ENCODE measurements at places on chromosomes 1 and 21. TPM values are rescaled to one million over a fixed set of nuclear protein-coding genes. Genes with fewer than 3 reads are reported as not detected.

DNA sequence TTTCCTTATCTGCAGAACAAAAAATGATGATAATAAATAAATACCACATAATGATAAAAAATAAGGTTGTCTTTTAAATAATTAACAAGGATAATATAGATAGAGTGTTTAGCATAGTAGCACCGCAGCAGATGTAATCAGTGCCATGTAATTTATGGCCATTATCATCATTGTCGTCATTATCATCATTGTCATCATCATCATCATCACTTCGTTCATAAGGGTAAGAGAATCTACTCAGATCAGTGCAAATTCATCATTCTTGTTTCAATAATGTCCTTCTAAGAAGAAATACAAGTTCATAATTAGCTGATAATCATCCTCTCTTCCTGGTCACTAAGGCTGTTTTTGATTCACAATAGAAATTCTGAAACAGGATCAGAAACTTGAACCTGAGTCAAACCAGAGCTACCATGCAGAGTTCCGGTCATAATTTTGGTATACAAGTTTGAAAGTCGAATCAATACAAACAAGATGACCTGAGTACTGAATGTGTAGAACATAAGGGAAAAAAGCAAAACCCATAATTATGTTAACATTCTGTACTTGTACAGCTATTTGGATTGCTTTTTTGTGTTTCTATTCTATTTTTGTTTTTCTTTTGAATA is 172.0 kb downstream of the LRRC40 start:
- no peak for DNase-seq

DNA sequence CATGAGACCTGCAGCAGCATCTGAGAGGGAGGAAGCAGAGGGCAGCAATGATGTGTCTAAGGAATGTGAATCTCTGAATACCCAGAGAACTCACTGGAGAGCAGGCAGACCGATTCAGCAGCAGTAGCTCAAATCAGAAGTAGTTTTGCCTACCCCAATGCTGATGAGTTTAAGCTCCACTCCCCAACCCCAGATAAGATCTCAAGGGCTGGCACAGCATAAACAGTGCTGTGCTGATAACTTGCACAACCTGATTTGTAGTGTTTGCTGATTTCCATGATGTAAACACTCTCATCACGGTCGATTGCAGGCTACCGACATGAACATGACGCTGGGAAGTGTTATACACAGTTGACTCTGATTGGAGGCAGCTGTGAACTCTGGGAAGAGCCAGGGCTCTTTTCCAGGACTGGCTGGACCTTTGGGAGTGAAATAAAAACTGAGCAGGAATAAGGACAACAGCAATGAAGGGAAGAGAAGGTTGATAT is 11.2 kb upstream of the HMGCS2 start:
- no peak for DNase-seq

The PADI2 gene
- total RNA-seq, result 0.23 TPM

GRCh38 chr1:172277275-172277674 is 143.2 kb upstream of the C1orf105 start:
- DNase-seq, result no peak

DNA sequence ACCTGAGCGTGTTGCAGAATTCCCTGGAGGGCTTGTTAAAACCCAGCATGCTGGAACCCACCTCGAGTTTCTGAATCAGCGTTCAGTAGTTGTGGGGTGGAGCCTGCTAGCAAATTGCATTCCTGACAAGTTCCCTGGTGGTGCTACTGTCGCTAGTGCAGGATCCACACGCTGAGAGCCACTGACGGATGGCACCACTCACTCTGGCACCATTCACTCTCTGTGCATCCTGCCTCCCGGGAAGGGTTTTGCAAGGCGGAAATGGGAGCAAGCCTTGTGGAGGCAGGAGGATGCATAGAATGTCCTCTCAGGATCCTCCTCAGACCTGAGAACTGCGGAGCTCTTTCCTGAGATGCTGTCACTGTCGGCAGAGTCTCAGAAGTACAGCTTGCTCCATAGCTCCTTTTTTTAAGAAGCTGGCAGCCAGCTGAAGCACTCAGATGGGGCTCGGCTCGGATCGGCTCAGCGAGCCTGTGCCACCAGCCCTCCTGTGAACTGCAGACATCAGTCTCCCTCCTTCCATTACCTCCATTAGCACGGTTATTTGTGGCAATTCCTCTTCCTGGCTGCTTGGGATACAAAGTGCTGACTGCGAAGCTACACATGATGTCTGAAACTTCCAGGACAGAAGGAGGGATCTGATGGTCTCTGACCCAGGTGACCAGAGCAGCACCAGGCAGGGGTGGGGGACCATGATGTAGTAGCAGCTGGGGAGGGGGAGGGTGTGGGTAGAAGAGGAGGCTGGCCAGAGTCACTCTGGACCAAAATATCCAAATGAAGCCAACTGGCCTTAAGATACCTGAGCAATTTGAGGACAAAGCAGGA is 89.6 kb downstream of the C1orf94 start:
- no peak for DNase-seq

- DNase-seq, result peak; percentile 82
Measured at GRCh38 chr21:44454747-44455523, at the start of gene LRRC3. Gene LRRC3 (plus strand): TSS chr21:44455510. CDS start chr21:44456645, 1,135 bp downstream.

GRCh38 chr21:15455819-15456462 is 273.8 kb upstream of the USP25 start:
- DNase-seq, result no peak

- DNase-seq, result no peak
Measured at GRCh38 chr1:85025940-85026339, 22.4 kb downstream of the MCOLN3 start.

DNA sequence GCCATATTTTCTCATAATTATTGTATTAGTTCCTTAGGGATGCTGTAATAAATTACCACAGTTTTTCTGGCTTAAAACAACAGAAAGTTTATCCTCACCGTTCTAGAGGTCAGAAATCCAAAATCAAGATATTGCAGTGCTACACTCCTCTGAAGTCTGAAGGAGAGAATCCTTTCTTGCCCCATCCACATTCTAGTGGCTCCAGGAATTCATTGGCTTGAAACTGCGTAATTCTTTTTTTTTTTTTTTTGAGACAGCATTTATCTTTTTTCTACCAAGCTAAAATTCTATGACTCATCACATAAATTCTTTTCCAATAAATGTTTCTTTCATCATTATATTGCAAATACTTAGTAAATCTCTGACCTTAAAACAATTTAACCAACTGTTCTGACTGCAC is 451.0 kb upstream of the RGS18 start:
- no peak for DNase-seq

The LAX1 gene
- 23.9 TPM for total RNA-seq

The FCGR3A gene
- 0.31 TPM for total RNA-seq

The CLEC20A gene
- total RNA-seq, result not detected

GRCh38 chr1:50917138-50918137 is 42.6 kb downstream of the FAF1 start:
- no peak for DNase-seq

The TMIGD3 gene
- not detected for total RNA-seq

GRCh38 chr1:237394281-237394680 is 352.3 kb downstream of the RYR2 start:
- DNase-seq, result no peak

The CCDC30 gene
- total RNA-seq, result 3.9 TPM

The ACTL8 gene
- not detected for total RNA-seq

The LZIC gene
- total RNA-seq, result 19.7 TPM

The LMX1A gene
- not detected for total RNA-seq

The CCDC28B gene
- 4.9 TPM for total RNA-seq

DNA sequence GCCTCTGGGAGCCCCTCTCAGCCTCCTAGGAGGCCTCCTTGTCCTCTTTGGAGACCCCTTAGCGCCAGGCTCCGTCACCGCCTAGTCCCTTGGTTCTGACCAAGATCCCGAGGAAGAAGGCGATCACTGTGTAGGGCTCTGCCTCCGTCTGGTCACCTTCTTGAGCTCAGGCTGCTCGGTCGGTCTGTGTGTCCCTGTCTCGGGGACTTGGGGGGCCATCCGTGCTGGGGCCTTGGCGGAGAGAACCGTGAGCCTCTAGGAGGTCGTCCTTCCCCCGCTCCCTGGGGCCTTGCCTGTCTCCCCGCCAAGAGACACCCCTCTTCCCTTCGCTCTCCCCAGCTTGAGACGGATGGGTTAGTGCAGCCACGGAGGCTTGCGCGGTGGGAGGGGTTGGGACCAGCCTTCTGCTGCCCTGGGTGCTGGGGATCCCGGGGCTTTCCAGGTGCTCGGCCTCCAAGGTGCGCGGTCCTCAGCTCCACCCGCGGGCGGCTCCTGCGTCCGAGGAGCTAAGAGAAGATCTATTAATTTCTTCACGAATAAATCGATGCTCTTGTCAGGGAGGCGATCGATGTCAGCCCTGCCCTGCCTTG is 701 bp upstream of the INSRR start:
- no peak for DNase-seq

The CHD5 gene
- 0.63 TPM for total RNA-seq

The AQP10 gene
- total RNA-seq, result 8.9 TPM

The PPM1J gene
- 0.20 TPM for total RNA-seq

DNA sequence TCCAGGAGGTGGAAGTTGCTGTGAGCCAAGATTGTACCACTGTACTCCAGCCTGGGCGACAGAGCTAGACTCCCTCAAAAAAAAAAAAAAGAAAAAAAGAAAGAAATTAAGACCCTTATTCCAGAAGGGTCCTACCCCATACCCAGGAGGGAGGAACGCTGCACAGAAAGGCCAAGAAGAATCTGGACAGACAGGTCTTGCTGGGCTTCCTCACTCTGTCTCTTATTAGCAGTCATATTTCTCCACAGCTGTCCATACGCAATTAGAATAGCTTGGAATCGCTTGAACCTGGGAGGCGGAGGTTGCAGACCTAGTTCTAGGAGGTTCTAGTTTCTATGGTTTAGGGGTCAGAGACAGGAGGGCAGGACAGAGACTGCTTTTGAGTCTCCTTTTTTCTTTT is 3.2 kb upstream of the PAQR7 start:
- DNase-seq, result no peak

- no peak for DNase-seq
Measured at GRCh38 chr1:23567629-23567995, 8.3 kb upstream of the ID3 start.

DNA sequence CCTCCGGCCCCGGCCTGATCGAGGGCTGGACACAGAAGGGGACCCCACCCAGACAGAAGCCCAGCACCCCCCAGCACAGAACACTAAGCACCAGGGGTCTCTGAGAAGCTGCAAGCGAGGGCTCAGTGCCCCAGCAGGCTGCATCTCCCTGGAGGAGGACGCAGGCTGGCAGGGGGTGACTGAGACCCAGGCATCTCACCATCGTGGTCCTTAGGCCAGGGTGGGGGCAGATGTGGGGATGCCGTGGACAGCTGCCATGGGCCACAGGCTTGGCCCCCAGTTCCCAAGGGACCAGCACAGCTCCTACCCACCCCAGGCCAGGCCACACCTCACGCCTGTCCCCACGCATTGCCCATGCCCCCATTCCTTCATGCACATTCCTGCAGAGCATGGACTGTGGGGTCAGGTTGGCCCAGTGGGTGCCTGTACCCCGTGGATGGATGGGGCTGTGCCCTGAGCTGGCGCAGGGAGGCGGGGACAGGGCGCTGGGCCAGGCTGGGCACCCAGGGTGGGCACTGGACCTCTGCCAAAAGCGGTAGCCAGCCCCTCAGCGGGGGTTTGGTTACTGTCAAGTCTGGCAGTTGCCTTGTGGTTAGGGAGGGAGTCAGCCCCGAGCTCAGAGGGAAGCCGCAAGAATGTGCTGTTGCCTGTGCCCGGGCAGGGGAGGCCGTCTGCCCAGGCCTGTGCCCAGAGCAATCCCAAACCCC is 61.5 kb downstream of the ARHGEF16 start:
- no peak for DNase-seq

DNA sequence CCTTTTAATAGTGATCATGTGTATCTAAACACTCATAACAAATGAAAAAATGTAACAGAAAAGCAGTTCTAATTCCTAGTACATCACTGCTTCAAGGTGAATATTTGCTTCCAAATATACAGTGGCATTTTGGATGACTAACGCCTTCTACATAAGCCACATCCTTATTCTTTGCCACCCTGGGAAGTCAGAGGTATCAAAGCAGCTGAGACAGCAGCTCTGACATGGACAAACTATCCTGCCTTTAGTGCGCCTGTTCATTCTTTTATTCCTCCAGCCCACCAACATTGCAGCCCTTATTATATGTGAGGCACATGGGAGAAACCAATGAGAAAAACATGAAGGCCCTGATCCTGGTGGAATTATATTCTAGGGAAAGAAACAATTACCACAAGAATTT is 183.0 kb downstream of the APP start:
- DNase-seq, result no peak

DNA sequence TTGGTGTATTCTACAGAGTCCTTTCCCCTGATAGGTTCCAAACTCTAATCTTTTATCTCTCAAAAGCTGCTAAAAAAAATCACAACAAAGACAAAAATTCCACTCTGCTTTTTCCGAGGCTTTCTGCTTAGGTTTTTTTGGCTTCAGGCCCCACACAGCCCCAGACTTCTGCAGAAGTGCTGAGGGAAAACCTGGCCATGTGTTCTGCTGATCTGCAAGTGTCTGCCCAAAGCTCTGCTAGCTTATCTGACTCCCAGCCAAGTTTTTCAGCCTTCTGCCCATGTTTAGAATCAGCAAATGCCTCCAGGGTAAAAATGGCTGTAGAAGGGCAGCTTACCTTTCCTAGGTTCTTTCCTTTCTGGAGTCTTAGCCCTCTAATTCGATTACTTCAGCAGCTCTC is 28.4 kb downstream of the DISP3 start:
- no peak for DNase-seq

- no peak for DNase-seq
Measured at GRCh38 chr1:156121457-156121856, 6.9 kb downstream of the LMNA start.

DNA sequence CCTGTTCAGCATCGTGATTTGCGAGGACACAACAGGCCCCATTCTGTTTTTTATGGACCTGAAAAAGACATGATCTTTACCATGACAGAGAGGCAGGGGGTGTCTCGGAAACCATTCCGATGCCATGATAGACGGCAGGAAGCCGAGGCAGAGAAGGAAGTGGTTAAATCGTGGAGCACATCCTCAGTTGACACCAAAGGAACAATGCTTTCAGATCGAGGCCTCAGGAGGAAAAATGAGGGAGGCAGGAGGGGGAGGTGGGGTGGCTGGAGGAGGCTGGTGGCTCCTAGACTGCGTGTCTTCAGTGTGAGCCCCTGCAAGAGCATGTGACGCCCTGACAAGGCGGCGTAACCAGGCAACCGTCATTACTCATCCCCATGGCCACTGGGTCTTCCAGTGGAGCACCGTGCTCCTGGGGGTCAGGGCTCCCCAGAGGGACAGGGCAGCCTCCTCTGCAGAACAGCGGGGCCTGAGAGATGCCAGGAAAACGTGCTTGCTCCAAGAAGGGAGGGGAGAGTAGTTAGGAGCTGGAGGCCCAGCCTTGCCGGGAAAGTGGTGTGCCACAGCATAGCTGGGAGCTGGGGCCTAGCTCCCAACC is 172.8 kb upstream of the TMEM51 start:
- DNase-seq, result no peak

The S1PR1 gene
- total RNA-seq, result 226 TPM

DNA sequence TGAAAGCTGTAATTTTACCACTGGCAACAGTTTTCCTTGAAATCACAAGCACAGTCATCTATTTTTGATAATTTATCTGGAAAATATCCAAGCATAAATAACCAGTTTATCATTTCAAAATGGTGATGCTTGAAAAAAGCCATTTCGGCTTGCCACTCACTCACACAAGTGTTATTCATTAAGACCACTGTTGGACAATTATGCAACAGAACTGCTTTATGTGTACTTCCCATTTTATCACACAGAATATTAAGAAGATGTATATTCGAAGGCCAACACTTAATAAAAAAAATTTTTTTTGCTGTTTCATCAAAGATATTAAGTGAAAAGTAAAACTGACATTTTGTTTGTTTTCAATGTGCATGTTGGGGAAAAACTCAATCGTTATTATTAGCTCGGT is 62.3 kb downstream of the EIF4G3 start:
- DNase-seq, result no peak
